ENCODE measurements at places on chromosomes 2 and 18.
A peak's percentile ranks its signal among the peaks of the same experiment; 100 is the strongest.

DNA sequence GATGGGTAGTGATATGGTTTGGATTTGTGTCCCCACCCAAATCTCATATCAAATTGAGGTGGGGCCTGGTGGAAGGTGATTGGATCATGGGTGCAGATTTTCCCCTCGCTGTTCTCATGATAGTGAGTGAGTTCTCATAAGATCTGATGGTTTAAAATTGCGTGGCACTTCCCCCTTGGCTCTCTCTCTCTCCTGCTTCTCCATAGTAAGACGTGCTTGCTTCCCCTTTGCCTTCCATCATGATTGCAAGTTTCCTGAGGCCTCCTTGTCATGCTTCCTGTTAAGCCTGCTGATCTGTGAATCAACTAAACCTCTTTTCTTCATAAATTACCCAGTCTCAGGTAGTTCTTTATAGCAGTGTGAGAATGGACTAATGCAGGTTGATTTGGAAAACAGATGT is 223.2 kb upstream of the APCDD1 start:
- DNase-seq = no peak

- DNase-seq = no peak
Measured at GRCh38 chr2:63840081-63840784, 1.5 kb upstream of the UGP2 start.

DNA sequence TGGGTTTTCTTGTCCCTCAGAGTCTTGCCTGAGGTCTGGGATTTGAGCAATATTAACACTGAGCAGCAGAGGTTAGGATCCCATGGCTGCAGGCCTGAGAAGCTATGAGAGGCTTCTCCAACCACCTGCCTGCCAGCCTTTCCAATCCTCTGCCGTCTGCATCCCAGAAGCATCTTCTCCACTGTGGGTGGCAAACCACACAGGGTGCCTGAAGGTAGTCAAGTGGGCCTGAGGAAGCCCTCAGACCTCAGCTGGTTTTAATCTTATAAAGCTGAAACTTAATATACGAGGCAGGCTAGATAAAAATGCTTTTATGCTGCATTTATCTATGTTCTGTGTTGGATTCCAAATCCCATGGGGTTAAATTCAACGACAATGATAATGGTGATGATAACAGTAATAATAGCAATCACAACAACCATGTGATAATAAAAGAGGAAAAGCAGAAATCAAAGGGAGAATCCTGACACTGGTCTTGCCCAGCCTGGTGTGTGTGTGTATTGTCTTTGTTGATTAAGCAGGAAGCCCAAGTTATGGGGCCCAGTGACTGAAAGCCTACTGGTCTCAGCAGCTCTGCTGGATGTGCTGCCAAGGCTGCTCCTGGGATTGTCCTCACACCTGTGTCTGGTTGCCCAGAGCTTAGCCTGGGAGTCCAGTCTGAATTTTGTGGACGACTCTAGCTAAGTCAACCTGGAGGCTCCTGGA is 59.7 kb upstream of the LDAH start:
- DNase-seq = no peak

- no peak for DNase-seq
Measured at GRCh38 chr18:59954755-59955156, 55.0 kb downstream of the PMAIP1 start.

GRCh38 chr2:168254158-168254935 is 7.0 kb upstream of the STK39 start:
- no peak for DNase-seq

DNA sequence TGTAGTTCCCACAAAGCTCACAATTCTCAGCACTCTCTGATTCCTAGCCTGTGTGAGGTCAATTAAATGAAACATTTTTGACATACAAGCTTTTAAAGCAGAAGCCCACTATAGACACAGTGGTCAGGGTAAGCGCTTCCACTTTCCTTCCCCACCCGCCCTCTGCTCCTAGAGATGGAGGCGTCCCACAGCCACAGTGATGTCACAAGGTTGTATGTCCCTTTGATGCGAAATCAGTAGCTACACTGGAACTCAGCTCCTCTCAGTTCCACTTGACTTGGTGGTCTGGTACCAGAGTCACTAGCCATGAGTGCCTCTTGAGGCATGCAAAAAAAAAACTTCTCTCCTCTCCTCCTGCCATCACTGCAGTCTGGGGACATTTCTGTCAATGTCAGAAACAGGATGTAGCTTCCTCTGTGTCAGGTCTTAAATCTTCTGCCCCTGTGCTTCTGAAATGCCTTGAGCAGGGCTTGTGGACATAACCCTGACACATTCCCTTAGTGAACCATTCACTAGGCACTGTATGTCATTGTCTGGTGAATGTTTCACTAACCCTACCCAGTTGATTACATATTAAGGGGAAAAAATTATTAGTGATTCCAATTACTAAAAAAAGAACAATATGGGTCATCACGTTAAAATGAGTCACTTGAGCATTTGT is 7.8 kb downstream of the SULT1C4 start:
- DNase-seq = no peak

DNA sequence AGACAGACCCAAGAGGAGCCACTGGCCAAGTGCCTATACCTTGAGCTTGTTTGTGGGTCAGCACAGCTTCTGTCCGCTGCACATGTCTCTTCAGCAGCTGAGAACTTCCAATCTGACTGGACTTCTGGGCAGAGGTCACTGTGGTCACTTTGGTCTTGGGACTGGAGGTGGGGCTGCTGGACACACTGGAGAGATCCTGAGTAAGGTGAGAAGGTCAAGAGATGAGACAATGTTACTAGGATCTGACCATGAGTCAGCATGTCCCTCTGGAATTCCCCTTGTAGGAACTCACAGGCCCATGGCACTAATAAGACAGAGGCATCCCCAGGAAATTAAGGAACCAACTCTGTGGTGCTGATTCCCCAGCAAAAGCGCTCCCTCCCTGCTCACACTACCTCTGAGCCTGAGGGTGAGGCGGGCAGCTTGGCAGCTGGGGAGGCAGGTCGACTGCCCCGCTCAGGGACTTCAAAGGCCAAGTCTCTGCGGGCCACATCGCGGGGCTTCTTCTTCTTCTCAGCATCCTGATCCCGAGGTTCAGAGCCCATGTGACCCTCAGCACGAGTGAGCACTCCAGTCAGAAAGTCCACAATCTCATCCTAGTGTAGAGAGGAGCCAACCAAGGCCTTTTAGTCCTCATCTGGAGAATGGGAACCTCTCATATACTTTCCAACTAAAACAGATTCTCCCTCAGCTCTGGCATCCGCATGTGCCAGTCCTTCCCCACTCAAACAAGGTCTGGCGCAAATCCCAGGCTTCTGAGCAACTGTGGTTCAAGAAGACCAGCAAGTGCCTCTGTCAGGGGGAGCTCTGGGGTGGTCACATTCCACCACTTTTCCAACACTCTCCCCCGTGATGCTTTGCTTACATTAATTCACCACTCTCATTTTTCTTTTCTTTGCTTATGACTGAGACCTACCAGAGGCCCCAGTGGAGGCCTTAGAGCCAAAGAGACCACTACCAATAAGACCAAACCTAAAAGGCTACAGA is 29.4 kb downstream of the KANSL3 start:
- no peak for DNase-seq

DNA sequence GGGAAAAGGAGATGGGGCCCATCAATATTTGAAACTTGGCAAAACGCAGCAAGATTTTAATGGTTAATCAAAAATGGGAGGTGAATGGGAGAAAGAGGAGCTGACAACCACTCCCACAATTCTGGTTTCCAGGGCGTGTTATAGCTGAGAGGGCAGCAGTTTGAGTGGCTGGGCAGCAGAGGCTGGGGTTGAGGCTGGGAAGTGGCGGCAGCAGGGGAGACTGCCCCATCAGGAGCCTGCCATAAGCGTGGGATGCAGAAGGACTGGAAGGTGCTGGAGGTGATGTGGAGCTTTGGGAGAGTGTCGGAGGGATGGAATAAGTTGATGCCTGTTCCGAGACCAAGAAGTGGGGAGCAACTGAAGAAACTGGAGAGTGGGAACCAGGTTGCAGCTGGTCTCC is 48.9 kb upstream of the SH3RF3 start:
- no peak for DNase-seq

DNA sequence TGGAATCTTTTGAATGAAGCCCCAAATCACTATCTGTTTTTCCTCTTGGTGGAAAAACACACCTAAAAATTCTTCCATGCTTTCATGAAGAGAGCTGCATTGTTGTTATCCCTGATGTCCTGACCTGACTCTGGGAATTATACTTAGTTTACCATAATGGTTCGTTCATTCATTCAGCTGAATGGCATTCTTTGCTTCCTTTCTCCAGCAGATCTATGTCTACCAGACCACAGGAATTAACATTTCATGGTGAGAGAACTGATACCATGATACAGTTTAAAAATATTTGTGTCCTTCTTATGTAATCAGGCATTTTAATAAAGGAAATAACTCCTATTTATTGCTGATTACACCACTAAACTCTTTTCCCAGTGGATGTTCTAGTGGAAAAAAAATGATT is 11.1 kb upstream of the SLC4A10 start:
- DNase-seq = no peak

DNA sequence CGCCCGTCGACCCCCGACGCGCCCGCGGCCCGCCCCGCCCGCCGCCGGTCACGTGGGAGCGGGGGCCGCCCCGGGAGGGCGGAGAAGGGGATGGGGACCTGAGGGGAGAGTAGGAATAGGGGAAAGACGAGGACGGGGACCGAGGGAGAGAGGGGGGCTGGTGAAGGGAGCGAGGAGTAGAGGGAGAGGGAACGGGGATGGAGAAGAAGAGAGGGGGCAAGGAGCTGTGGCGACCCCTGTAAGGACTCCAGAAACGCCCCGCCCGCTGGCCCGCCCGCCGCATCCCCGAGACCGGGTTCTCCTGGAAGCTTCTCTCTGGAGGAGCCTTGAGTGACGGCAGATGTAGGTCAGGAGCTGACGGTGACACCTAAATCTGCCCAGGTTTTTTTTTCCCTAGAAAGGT is 615 bp downstream of the ADNP2 start:
- peak; percentile 51 for DNase-seq

DNA sequence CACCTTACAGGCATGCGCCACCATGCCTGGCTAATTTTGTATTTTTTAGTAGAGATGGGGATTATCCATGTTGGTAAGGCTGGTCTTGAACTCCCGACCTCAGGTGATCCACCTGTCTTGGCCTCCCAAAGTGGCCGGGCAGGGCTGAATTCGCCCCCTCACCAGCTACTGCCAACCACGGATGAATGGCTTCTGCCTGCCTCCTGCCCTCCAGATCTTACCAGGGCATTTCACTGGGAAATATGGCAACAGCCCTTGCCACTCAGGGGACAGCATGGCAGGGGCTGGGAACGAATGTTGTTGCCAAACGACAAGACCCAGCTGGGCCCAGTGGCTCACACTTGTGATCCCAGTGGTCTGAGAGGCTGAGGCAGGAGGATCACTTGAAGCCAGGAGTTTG is 1.8 kb upstream of the ALPP start:
- DNase-seq = no peak

DNA sequence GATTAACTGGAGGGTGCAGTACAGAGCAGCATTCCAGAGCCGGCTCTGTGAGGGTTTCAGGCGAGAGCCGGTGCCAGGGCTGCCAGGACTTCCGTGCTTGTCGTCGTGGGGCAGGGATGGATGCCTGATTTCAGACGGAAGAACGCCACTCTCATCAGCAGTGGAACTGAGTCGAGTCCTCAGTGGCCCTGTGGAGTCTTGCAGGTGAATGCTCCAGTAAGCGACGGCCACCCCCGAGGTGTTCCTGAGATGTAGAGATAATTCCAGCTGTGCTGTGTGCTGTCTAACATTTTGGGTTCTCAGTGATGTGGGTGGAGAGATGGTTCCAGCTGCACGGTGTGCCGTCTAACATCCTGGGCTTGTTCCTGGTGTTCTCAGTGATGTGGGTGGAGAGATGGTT is 103.1 kb upstream of the ALKAL2 start:
- DNase-seq = no peak

DNA sequence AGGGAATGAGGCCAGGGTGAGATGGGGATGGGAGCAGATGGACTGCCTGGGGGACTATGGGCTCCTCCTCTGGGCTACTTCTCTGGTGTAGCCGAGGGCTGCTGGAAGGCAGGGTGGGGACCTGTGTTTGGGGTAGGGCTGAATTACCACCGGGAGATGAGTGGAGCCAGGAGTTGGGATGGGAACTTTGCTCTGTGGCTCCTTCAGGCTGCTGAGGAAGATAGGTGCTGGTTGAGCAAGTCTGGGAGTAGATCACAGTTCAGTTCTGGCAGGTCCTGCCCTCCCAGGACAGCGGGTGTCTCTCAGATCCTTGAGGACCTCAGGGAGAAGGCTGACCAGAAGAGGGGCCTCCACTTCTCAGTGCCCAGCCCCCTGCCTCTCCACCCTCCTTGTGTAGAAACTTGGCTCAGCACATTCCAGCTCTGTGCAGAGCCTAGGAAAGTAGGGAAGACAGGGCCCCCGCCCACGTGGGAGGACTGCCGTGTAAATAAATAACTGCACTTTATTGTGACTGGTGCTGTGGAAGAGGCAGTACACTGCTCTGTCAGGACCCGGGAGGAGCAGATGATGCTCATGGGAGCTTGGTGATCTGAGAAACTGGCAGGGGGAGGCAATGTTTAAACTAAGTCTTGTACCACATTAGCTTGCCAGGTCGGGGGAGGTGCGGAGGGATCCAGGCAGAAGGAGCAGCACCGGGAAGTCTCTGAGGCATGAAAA is 15.3 kb downstream of the TET3 start:
- no peak for DNase-seq

- DNase-seq = peak; percentile 62
Measured at GRCh38 chr2:153478289-153479261, at the start of gene RPRM. TSS of gene RPRM (minus strand) at chr2:153478762. CDS start at chr2:153478565, 197 bp downstream.

GRCh38 chr18:32126538-32126937 is 34.9 kb downstream of the RNF138 start:
- DNase-seq = no peak

- DNase-seq = peak; percentile 89
Measured at GRCh38 chr2:17830053-17831034, 14.1 kb downstream of the MSGN1 start.

GRCh38 chr2:48249025-48249424 is 280.9 kb upstream of the STON1 start:
- DNase-seq = no peak

- no peak for DNase-seq
Measured at GRCh38 chr2:149466635-149467034, 120.9 kb downstream of the MMADHC start.

- no peak for DNase-seq
Measured at GRCh38 chr2:103289105-103289725, 527.4 kb downstream of the TMEM182 start.

DNA sequence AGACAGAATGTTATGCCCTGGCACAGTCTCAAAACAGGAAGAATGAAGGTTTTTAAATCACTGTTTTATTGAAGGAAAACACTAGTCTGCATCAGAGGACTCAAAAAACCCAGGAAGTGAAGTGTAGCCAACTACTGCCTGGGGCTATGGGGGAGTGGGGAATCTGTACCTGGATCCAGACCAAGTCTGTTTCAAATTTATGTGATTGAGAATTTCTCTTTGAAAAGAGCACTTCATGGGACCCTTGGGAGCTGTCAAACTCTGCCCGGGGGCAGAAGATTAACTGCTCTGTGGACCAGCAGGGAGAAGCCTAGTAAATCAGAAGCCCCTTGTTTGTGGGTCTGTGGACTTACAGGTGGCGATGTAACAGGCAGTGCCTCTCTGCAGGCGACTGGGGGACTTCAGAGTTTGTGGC is 45.3 kb upstream of the TANC1 start:
- DNase-seq = peak; percentile 32

GRCh38 chr2:160289126-160289525 is 89.1 kb upstream of the ITGB6 start:
- no peak for DNase-seq

GRCh38 chr2:61619561-61619960 is 81.4 kb upstream of the XPO1 start:
- no peak for DNase-seq

Measured in endothelial cell of umbilical vein (primary cell).